GM03348 (cell line): ENCODE measurements at places on chromosomes 16 and 17.

GRCh38 chr17:29059281-29059680 is 16.3 kb downstream of the PIPOX start:
- no peak for DNase-seq

DNA sequence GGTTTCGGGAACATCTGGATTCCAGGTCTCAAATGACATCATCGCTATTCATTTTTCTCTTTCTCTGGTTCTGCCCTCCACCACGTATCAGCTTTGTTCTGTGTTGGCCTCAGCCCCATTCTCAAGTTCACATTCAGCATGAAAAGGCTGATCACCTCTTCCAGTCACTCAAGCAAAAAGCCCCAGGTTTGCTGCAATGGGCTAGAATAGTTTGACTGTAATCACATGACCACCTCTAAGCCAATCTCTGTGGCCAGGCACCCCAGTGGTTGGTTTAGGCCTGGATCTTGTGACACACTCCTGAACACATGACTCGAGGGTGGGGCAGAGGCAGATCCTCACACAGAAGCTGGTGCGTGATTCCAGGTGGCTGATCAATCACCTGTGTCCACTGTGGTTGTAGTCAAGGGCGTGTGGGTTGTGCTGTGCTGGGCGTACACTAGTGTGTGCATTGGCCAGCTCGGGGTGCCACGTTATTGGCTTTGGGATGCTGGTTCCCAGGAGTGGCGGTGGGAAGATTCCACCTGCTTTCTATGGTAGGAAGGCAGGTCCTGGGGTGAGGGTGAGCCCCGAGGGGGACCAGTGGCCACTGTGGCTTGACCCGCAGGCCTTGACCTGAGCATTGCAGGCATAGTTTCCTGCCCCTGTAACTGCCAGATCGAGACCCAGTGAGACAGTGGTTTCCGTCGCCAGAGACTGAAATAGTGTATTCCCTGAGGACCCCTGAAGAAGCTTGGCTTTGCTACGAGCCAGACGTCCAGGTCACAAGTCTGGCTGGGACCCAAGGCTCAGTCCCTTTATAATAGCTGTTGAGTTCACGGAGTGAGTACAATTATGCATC is 12.0 kb downstream of the EEF2K start:
- no peak for DNase-seq

DNA sequence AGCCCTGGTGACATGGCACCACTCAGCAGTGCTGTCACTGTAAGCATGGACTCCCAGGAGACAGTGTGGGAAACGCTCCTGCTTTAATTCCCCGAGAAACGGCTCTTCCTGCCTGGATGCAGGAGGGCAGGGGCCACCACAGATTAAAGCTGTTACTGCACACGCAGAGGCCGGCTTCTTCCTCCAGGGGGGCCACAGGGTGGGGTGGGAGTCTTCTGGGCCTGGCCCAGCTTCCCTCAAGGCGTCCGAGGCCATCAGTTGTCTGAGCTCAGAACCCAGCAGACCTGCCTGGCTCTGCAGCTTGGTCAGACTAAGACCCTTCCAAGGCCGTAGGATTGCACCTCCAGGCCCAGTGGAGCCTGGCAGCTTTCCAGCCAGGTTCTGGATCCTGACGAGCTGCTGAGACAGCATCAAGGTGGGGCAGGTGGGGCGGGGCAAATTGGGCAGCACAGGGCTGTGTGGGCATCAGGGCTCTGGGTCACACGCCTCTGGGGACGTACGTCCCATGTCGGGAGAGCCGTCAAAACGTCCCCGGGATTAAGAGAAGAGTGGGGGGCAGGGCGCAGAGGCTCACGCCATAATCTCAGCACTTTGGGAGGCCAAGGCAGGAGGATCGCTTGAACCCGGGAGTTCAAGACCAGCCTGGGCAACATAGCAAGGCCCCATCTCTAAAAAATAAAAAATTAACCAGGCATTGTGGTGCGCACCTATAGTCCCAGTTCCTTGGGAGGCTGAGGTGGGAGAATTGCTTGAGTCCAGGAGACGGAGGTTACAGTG is 5.0 kb upstream of the CAPN15 start:
- no peak for DNase-seq

GRCh38 chr17:76219670-76220383 is 20.5 kb downstream of the RNF157 start:
- DNase-seq, result no peak

GRCh38 chr17:39927929-39928857 is 661 bp downstream of the LRRC3C start:
- peak; percentile 21 for DNase-seq

GRCh38 chr16:27436921-27437650 is 35.1 kb downstream of the IL21R start:
- no peak for DNase-seq

DNA sequence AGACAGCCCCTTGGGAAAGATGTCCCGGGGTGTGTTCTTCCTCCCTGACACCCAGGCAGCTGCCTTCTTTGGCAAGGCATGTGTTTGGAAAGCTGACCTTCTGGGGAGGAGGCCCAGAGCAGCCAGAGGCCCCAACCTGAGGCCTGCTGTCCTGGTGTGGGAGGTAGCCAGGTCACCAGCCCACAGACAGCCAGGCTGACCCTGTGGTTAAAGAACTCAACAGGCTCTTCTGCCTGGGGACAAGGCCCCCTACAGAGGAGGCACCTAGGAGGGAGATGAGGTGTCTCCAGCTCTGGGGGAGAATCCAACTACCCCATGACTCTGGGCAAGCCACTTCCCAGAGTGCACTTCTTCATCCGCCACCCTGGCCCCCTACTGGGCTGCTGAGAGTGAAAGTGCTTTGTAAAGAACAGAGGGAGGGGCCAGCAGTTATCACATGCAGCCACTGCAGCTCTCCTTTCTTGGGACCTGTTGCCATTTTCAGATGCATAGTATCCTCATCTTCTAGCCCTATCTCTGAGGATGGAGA is 13.1 kb upstream of the SREBF1 start:
- DNase-seq, result peak; percentile 53

- DNase-seq, result peak; percentile 60
These were observed 558 bp upstream of the ZFHX3 start for GRCh38 chr16:73048292-73049080.

GRCh38 chr16:89545831-89546574 is 14.5 kb upstream of the RPL13 start:
- no peak for DNase-seq

GRCh38 chr16:7278636-7279035 is 54.0 kb upstream of the RBFOX1 start:
- DNase-seq, result no peak

- DNase-seq, result no peak
These were observed 384 bp downstream of the TMEM107 start for GRCh38 chr17:8175795-8176196.

GRCh38 chr17:2122641-2123302 is 67.9 kb downstream of the HIC1 start:
- DNase-seq, result no peak

DNA sequence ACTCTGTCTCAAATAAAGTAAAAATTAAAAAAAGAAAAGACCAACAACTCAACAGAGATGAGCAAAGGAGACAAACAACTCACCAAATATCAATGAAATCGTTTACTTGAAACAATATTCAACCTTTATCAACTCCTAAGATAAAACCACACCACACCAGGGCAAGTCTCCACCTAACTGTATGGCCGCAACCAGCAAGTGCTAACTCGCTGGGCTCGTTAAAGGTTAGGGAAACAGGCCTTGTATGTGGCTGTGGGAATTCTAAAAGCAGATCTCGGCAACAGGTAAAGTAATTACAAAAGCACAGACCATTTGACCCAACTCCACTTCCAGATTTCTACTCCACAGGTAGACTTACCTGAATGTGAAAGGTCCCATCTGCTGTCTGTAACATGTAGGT is 9.3 kb downstream of the ZCCHC14 start:
- DNase-seq, result no peak

- DNase-seq, result no peak
These were observed 39.9 kb downstream of the MSI2 start for GRCh38 chr17:57296231-57296630.

DNA sequence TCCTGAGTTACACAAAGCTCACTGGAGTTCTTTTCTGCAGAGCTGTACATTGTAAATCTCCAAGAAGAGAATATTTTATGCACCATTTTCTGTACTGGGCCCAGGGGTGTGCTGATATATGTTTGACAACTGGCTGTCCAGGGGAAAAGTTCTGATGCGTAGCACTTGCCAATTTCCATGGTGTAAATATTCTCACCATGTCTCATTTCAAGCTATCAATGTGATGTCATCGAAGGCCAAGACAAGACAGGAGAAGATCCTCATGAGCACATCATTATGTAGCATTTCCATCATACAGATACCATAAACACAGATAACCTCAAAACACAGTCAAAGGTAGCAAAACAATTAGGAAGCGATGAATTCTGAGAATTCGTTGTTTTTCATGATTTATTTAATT is 18.9 kb downstream of the CDH5 start:
- no peak for DNase-seq

DNA sequence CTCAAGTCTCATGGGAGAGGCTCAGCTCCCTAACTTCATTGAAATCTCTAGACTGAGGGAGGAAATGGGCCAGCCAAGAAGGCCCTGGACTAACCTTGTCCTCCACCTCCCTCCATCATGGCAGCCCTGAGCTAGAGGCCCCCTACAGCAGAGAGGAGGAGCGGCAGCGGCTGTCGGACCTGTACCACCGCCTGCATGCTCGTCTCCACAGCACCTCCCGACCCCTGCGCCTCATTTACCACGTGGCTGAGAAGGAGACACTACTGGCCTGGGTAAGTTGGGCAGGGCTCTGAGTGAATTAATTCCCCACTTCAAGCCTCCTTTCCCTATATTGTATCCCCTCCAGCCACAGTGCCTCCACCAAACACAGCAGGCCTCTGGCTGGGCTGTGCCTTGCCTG is 3.8 kb upstream of the SYCE1L start:
- DNase-seq, result no peak

GRCh38 chr16:15682105-15682570 is 32.1 kb downstream of the NDE1 start:
- DNase-seq, result peak; percentile 40

DNA sequence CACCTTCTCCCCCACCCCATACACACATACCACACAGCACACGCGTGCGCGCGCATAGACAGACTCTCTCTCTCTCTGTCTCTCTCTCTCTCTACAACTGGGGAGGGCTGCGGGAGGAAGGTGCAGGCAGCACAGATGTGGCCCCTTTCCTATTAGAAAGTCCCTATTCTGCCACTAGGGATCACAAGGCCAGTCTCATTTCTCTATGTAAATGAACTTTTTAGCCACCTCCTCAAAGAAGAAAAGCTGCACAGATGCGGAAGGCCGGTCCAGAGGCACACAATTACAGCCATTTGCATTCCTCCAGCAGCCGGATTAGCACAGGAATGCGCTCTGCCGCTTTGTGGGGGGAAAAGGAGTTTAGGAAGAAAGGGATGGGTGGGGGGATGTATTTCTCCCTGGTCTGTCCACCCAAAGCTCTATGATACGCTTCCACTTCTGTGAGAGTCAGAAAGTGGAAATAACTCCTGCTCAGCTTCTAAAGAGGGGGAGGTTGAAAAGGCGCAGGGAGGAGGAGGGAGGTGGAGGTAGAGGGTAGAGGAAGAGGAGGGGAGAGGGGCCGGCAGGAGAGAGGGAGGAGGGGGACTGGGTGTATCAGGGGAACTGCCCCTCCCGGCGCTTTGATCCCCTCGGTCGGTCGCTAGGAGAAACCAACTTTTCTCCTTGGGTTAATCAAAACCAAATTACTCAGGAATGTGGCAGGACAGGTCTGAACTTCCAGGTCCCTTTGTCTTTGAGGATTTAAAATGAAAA is 11.7 kb downstream of the ZFHX3 start:
- no peak for DNase-seq

GRCh38 chr17:64491034-64491860 is 5.6 kb downstream of the POLG2 start:
- no peak for DNase-seq

DNA sequence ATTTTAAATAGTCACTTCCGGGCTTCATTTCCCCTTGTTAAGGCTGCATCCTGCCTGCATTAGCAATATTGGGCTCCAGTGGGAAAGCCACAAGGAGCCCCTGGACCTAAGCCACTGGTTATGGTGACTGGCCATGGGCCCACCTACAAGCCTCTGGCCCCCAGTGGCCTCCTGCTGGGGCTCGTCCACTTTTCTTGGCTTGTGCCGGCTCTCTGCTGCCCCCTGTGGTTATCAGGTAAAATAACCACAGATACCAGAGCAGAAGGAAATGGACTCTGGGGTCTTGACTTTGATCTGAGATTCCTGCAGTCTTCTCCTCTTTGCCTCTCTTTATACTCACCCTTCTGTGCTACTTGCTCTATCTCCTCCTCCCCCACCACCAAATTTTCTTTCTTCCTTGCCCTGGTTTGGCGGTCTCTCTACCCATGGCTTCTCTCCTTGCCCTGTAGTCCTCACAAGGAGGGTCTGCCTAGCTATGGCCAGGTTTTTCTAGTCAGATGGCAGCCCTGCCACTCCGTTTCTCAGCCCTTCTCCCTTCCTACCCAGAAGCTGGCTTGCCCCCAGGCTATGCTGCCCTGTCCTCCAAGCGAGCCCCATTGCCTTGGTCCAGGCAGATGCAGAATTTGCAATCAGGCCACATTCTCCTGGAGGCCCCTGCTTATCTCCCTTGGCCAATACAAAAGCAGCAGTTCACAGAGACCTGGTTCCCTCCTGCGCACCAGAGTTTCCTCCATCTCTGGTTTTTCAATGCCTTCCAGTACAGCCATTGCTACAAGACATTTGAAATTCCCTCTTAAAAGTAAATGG is 82.9 kb upstream of the RCVRN start:
- peak; percentile 75 for DNase-seq

DNA sequence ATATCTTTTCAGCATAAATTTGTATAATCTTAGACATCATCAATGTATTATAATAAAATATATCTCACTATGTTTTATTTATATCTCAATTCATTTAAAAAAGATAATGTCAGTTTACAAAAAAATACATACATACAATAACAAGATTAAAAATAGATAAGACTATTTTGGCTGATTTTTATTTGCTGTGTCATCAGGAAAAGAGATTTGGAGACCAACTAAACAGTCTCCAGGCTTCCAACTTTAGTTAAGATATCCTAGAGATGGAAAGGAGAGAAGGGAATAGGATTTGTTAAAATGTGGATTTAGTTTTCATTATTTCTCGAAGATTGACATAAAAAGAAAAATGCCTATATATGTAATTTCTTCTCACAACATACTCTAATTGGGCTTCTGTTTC is 433.8 kb upstream of the TOM1L1 start:
- no peak for DNase-seq

GRCh38 chr17:18905226-18905625 is 46.7 kb upstream of the SLC5A10 start:
- no peak for DNase-seq

DNA sequence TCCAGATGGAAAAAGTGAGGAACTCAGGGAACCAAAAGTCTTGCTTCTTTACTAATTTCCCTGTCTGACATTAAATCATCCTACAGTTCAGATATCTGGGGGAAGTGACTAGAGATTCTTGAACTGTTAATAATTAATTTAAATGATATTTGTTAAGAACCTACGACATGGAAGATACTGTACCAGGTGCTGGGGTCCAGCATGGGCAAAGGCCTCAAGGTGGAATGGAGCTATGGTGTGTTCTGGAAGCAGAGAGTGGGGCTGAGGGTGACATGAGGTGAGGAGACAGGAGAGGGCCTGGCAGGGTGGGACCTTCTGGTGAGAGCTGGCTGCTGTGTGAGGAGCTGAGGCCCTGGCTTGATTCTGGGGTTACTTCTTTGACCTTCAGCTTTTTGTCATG is 6.0 kb upstream of the CCL2 start:
- DNase-seq, result no peak
